ENCODE measurements at places on chromosomes 2 and 18.

- no peak for DNase-seq
Measured at GRCh38 chr18:60873708-60874107, 459.5 kb upstream of the CDH20 start.

GRCh38 chr18:3283908-3284307, 22.0 kb downstream of the MYL12B start:
- no peak for DNase-seq

DNA sequence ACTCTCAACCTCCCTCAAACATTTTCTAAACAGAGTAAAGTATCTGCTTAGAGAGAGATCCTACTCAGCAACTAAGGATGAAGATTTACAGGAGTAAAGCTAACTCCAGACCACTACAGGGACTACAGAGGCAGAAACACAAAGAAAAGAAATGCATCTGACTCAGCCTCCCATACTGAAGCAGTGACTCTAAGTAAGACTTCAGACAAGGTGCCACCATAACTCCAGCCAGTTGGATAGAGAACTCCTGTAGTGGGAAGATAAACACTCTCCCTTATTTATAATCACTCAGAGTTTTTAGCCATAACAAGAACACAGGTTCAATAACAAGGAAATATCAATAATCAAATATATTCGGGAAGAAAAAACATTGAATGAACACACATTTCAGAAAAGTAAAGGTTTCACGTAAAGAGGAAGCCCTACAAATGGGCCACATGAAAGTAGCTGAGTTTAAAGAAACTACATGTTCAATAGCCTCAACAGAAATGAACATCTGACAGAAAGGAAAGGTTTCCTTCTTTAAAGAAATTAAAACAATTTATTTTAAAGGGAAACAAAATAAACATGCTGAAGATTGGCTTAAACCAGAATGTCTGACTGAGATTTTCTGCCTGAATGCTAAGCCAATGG, 519.9 kb downstream of the KCNJ3 start:
- DNase-seq: no peak

- DNase-seq: no peak
Measured at GRCh38 chr2:128625421-128625820, 306.8 kb upstream of the HS6ST1 start.

GRCh38 chr18:62590799-62591590, 68.2 kb downstream of the ZCCHC2 start:
- no peak for DNase-seq

DNA sequence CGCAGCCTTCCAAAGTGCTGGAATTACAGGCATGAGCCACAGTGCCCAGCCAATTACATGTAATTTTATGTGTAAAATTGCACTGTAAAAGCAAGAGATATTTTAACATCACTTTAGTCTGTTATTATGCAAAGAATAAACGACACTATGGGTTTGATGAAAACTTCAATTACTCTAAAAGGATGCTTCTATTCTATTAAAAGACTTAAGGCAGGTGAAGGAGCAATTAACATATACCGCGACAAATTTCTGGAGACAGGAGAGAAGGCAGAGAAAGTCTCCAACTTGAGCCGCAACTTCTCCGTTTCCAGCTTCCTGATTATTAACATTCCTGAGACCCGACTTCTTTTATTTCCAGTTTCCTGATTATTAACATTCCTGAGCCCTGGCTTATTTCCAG, 53.7 kb downstream of the FAM210A start:
- DNase-seq: no peak

GRCh38 chr2:60351802-60352201, 201.7 kb downstream of the BCL11A start:
- no peak for DNase-seq

DNA sequence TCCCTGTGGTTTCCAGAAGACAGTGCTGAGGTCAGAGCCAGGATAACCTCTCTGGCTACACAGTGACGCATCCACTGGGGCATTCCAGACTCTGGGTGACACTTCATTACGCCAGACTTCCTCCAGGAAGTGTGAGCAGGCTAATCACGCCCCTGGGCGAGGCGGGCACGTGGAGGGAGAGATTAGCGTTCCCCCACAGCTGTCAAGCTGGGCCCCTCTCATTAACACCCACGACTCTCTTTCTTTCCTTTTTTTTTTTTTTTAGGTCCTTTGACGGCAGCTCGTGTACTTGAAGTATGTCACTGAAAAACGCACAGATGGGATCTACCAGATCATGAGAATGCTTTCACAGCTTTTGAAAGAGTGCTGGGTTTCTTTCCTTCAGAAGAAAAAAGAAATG, 274.6 kb downstream of the AFF3 start:
- DNase-seq: no peak

- DNase-seq: no peak
Measured at GRCh38 chr2:186575856-186576255, 14.0 kb upstream of the ITGAV start.

DNA sequence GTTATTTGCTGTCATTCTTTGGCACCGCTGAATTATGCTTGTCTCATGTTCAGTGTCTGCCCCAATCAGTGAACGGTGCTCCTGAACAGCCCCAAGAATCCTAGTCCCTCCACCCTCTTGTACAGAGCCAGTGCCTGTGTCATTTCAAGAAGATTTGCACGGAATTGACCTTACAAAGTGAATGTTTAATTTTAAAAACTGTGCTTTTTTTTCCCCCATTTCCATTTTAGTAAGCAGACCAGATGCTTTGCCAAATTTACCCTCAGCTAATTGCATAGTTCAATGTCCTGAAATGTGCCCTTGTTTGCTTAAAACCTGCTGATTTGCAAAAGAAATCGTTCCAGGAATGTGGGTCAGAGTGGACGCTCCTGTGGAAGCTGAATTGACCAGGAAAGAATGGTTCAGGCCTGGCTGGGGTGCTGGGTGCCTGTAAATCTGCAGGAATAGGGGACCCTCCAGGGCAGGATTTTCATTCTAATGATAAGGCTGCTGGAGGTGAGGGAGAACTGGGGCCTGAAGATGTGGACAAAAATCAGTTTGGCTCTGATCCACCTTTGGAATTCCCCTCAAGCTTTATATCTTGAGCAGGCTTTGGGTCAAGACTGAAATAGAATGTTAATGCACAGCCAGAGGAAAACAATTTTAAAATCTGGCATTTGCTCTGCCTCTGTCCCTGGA, 20.1 kb downstream of the TMEM17 start:
- DNase-seq: no peak

DNA sequence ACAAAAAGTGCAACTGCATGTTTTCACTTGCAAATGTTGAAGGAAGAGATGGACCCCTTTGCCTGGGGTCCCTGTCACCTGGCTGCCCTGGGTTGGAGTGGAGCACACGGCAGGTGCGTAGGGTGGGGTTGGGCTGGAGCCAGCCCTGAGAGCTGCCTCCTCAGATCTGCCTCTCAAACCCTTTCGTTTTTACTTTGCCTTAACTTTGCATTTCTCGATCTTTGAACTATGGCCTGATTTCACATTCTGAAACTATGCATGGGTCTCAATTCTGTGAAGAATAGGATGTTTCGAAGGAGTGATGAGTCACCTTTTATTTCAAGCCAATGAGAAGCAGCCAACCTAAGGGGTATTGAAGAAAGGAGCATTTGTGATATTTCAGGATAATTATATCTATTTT, 132.8 kb downstream of the ACOXL start:
- DNase-seq: no peak

GRCh38 chr2:100246163-100247145, 75.8 kb downstream of the LONRF2 start:
- peak; percentile 14 for DNase-seq

GRCh38 chr18:31581498-31582197, 10.0 kb upstream of the TTR start:
- DNase-seq: no peak

- no peak for DNase-seq
Measured at GRCh38 chr2:275466-275865, 10.7 kb downstream of the ACP1 start.

DNA sequence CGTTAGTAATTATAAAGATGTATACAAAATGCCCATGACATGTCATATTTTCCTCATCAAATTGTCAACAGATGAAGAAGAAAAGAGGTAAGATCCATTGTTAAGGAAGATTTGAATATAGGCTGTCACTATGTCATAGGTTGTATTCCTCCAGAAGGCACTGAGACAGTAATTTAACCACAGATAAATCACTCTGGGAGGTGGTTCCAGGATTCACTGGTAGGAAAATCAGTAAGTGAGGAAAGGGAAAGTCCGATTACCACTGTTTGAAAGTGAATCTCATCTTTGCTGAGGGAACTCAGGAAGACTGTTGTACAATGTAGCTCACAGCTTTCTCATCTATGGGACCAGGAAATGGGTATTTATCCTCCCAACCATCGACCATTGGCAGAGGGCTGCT, 152.8 kb upstream of the TMEFF2 start:
- DNase-seq: no peak

- no peak for DNase-seq
Measured at GRCh38 chr2:104279646-104280045, 574.3 kb upstream of the POU3F3 start.

DNA sequence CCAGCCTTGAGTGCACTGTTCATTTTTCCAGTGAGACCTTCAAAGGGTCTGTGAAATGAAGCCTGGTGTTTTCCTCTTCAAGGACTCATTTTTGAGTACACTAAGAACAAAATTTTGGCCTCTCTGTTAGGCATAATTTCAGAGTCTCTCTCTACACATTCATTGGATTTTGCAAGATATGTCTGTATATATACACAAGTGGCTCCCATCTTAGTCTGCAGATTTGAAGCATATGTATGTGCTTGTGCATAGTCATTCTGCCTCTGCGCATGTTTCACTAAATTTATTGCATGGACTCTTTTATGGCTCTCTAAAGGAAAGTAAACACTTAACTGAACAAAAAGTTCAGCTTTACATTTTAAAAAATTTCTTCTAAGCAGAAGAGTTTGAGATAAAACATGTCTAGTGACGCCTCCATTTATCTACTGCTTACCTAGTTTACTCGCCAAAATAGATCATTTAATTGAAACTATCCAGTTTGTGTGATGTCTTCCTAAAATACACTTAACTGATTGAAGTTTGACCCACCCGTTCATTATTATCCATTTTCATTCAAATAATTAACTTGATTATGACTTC, 145.9 kb downstream of the FMNL2 start:
- DNase-seq: no peak

GRCh38 chr2:34030273-34030672, 431.2 kb upstream of the FAM98A start:
- no peak for DNase-seq

DNA sequence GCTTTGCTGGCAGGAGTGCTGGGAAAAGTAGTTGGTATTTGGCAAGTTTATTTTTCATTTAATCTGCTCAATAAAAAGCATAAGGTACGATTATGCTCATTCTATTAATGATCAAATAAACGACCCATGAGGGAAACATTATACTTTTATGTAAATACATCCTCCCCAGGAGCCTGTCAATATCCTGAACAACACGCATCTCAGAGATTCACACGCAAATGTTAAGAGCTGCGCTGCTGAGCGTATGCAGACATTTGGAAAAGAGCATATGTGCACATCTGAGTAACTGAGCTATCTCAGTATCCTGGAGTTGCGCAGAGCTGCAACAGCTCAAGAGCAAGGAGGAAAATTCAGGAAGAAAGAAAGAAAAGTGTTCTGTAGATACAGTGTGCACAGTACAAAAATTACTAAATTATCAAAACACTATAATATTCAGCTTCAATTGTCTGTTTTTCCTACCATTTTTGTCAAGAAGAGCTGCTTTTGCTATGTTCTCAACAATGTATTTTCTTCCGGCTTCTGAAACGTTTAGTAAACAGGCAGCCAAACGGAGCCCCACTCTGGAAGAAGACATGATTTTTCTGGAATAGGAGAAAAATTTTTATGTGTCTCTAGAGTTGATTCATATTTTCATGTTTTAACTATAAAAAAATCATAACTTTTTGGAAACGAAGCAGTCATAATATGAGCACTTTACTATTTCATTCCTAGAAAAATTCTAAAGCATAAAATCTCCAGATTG, 2.4 kb downstream of the FTCDNL1 start:
- no peak for DNase-seq

DNA sequence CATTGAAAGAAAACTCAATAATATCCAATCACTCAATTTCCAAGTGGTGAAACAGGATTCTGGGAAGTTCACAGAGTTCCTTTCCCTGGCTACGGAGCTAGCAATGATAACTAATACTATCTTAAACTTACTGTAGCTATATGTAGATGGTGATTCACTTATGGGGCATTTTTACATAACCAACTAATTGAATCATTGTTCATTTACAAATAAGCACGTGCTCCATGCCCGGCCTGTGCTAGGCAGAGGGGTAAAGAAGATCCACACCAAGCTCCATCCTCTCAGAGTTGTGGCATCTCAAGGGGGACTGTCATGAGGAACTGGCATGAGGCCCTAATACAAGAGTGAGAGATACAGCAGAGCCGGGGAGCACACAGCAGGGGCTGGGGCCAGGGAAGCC, 176.3 kb downstream of the ANKRD30B start:
- no peak for DNase-seq

DNA sequence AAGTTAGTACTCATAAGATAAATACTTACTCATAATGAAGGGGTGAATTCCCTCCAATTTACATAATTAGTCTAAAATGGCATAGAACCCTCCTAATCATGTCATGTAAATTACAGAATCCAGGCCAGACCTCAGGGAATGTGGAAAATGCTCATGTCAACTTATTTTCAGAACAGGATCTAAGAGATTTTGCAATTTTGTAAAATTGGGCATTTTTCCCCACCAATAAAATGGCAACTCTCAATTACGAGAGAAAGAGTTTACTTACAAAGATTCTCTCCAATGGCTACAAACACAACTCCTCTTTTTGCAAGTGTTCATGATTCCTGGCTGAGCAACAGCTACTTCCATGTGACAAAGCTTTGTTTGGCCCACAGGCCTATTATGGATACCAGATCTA, 33.8 kb upstream of the SP5 start:
- DNase-seq: no peak

DNA sequence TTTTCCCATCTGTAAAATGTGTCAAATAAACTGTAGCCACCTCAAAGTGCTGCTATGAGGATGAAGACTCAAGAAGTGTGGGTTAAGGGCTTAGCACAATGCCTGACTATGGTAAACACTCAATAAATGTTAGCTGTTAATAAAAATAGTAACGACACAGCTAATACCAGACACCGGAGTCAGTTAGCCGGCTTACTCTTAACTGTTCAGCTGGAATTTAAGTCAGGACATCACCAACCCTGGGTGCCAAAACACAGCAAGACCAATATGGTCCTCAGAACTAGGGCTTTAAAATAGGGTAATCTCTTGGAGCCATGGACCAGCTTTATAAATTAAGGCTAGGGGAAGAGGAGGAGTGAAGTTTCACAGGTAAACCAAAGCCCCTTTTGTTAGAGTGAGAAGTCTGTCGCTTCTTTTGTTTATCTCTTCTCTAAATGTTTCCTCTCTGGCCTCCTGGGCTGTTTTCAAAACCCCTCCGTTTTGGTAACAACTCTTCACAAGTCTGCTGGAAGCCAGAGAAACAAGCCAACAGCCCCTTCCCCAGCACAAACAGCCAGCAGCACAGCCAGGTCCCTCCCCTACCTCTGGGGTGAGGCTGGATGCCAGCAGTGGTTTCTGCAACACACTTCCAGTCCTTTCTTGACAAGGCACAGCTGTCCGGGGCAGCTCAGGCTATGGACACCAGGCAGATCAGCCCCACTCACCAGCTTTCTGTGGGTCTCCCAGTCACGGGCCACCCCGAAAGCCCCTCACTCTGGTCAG, 13.8 kb upstream of the FZD7 start:
- DNase-seq: no peak

- DNase-seq: no peak
Measured at GRCh38 chr2:124804014-124804940, 779.2 kb downstream of the CNTNAP5 start.
